ENCODE measurements at places on chromosomes 11 and 22.

DNA sequence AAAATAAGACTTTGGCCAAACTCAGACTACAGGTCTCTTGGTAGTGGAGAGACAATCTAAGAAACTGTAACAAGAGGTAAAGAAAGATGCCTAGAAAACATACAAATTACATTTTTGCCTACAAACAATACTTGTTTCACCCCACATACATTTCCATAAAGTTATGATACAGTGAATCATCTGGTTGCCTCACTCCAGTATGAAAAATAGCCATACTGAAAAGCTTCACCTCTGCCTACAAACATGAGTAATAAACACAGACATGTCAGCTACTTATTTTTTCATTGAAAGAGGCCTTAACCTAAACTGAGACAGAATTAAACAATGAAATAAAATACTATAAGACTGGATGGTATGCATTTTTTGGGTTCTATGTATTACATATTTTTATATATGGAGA is 1463.0 kb downstream of the FAM181B start:
- no peak for DNase-seq

DNA sequence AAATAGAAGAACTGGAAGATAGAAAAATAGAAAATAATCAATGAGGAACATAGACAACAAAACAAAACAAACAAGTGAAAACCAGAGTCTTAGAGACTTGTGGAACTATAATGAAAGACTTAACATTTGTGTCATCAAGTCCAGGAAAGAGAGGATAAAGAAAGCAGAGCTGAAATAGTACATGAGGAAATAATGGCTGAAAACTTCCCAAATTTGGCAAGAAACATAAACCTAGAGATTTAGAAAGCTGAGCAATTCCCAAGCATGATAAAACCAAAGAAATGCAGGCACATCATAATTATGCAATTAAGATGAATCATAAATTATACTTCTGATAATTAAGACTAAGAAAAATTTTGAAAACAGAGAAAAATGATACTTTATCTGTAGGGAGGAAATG is 614.5 kb downstream of the ETS1 start:
- DNase-seq, result no peak

- no peak for DNase-seq
These were observed 43.0 kb downstream of the DBX1 start for GRCh38 chr11:20117291-20117690.

DNA sequence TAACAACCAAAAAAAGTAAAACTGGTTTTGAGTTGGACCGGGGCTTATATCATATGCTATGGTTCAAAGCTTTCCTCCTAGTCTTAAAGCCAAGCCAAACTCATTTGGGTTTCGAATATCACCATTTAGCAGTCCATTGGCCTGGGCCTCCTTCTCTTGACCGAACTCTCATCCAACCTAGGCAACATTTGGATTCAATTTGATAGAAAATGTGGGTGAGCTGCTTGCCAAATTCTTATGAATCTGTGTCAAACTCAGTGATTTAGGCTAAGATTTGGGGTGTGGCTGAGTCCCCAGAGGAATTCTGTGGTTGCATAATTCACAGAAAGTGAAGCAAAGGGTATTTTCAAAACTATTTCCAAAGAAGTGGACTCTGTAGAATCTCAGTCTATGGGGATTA is 83.7 kb downstream of the BLID start:
- no peak for DNase-seq

- DNase-seq, result no peak
These were observed 186.9 kb downstream of the EFCAB6 start for GRCh38 chr22:43625242-43625641.

GRCh38 chr22:23398701-23399366 is 181.3 kb downstream of the IGLL1 start:
- no peak for DNase-seq
